A172 (cell line): ENCODE measurements at places on chromosomes 6 and 20. TPM values are rescaled to one million over a fixed set of nuclear protein-coding genes. Genes with fewer than 3 reads are reported as not detected.

DNA sequence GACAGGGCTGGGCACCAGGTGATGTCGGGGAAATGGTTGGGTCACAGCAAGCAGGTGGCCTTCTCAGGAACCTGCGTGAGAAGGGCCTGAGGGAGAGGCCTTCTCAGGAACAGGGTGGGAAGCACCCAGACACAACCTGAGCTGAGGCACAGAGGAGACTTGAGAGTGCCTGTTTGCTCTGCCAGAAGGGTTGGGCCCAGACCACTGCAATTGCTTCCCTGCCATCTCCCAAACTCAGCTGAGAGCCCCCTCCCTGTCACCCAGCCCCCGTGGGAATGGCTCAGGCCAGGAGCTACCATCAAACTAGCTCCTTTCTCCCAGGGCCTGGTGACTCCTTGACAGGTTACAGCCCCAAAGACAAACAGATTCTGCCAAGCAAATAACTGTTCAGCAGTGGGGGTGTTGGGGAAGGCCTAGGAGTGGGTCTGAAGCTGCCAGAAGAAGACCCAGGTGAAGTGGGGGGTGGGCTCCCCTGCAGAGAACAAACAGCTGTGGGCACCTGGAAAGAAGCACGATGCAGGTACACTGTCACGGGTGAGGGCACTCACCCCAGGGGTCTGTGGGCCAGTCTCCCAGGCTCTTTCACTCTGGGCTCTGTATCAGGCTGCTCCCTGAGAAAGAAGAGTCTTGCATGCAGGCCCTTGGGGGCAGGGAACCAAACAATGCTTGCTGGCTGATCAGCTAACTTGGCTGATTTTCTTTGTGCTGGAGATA lies 30.4 kb upstream of the SPDEF start:
- no peak for DNase-seq

- DNase-seq = no peak
Observed at GRCh38 chr6:105952326-105952725, 133.8 kb upstream of the PRDM1 start.

DNA sequence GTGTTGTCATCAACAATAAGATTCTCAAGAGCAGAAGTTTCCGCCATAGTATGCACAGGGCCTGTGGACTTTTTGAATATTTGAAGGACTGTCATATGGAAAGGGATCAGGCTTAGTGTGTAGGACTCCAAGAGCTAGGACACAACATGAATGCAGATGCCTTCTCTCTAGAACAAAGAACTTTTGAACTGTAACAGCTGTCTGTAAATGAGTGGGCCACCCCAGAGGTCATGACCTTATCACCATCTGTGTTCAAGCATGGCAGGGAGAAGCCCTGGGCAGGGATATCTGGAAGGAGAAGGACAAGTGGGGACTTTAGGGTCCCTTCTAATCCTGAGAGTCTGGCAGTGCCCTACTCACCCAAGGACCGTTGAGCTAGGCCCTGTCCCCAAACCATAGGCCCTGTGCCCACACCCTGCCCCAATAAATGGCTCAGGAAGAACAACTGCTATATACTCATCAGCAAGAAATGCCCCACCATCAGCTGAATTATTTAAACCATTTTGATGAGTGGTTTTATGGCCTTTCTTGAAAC lies 70.6 kb downstream of the MTHFD1L start:
- DNase-seq = no peak

BPI gene
- total RNA-seq = not detected in 2 replicates

PPDPF gene
- 67.4 and 70.6 TPM in 2 replicates for total RNA-seq

- no peak for DNase-seq
Observed at GRCh38 chr6:14456941-14457340, 339.4 kb downstream of the CD83 start.

DNA sequence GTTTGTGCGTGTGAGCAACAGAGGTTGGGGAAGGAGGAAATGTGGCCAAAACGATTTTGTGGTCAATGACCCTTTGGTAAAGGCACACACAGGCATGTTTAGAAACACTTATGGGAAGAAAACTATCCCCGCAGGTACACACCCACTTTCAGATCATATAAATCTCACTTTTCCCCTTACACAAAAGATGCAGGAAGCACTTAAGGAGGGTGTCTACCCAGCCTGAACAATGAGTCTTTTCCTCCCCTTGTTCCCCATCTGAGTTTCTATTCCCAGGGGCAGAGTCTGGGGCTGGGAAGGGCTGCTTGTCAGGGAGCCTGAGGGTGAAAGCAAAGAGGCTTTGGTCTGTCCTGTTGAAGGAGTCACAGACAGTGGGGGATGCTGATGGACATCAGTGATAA lies 193.2 kb upstream of the SALL4 start:
- DNase-seq = no peak

DDR1 gene
- total RNA-seq = 39.0 and 50.9 TPM in 2 replicates

GRCh38 chr6:33981861-33982260 lies 164.0 kb downstream of the GRM4 start:
- no peak for DNase-seq
